ENCODE measurements at places on chromosomes 4 and X. TPM values are rescaled to one million over a fixed set of nuclear protein-coding genes. Genes with fewer than 3 reads are reported as not detected.

NUP54 gene
- 18.0 TPM for total RNA-seq

ZNF280C gene
- 1.5 TPM for total RNA-seq

NPY1R gene
- 1.6 TPM for total RNA-seq

TBC1D8B gene
- total RNA-seq = 2.0 TPM

HGFAC gene
- 0.80 TPM for total RNA-seq

All from left ventricle myocardium inferior (tissue), 1 donor.